ENCODE measurements at places on chromosomes 5 and 9.

GRCh38 chr5:80101993-80102392 is 66.8 kb downstream of the THBS4 start:
- no peak for DNase-seq

DNA sequence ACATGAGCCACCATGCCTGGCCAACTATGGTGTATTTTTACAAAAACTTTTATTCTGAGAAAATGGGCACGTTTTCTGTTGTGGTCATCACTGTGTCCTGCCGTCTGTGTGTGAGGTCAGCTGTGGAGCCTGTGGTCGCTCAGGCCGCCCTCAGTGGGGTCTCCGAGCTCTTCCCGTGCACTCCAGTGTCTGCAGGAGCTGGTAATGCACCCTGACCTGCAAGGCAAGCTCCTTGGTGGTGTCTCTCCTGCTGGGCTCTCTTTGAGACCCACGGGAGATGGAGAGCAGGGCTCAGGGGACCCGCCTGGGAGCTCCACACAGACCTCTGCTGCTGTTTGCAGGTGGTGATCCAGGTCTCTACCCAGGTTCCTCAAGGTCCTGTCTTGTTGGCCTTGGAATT is 9.6 kb upstream of the AHRR start:
- no peak for DNase-seq

- no peak for DNase-seq
Observed at GRCh38 chr5:140869555-140869886, 764 bp downstream of the PCDHA11 start.

DNA sequence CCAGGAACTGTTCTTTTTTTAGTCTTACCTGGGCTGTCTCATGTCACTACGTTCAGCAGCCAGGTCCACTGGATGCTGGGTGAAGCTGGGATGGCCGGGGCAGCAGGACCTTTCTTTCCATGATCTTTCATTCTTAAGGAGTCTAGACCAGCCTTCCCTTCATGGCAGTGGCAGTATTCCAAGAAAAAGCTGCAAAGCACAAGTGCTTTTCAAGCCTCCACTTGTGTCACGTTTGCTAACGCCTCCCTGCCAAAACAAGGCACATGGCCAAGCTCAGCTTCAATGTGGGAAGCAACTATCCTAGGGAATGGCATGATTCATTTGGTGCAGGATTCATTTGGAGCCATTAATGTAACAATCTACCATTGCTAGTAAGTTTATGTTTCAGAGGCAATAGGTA is 94.8 kb downstream of the RCL1 start:
- no peak for DNase-seq

GRCh38 chr5:80048084-80048780 is 13.1 kb downstream of the THBS4 start:
- no peak for DNase-seq

GRCh38 chr9:123450098-123450770 is 94.2 kb downstream of the CRB2 start:
- no peak for DNase-seq

DNA sequence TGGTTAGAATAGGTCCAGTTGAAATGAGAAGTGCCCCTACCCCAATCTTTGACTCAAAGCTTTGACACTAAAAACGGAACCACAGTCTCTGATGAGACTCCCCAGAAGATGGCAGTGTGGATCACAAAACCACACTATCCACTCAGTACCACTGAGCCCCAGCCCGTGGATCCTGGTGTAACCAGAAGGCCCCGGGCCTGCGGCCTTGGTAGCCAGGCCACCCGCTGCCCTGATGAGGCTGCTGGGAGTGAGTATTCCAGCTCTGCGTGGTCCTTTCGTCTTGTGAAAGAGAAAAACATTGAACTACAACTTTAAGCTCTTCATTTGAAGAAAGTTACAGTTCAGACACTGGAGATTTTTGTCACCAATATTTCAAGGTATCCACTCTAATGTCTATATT is 42.2 kb upstream of the FBP1 start:
- peak; percentile 56 for DNase-seq

DNA sequence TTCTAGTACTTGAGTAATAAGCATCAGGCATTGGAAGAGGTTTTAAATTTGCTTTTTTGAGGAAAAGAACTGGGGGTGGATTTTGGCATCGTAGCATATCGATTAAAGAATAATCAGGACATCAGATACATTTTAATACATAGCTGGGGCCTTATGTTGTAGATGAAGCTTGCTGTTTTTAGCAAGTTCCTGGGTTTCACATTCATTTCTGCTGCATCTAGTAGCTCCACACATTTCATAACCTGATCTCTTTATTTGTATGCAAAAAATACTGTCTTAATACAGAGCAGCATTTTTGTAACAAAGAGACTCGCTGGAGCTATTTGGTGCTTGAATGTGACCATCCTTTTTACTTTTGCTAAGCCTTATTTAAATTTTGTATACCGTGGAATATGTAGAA is 28.5 kb downstream of the CD180 start:
- DNase-seq = no peak

DNA sequence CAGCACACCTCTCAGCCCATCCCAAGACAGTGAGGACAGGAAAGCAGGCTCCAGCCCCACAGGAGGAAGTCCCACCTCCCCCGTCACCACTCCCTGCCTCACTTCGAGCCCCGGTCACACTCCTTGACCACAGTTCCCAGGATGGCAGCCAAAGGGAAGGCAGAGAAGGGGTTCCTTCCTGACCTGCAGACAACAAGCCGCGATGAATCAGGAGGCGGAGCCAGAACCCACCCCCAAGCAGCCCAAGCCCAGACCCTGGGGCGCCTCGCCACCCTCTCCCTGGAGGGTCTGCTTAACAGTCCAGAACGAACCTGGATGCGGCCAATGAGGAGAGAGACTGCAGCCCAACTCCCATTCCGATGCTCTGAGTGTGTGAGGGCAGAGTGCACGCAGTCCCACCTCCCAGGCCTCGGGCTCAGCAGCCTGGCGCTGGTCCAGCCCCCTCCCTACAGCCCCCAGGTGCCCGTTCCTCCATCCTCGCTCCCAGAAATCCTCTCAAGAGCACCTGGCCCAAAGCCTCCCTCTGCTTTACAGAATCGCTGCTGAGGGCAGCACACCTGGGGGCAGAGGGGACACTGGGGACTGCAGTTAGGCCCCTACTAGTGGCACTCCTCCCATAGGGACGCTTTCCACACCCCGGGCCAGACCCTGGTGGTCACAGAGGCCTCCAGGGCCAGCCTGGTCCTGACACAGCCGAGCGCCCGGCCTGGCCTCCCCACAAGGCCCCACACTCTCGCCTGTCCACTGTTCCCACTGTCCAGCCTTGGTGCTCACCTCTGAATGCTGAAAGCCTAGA is 69.6 kb upstream of the LRRTM2 start:
- no peak for DNase-seq

DNA sequence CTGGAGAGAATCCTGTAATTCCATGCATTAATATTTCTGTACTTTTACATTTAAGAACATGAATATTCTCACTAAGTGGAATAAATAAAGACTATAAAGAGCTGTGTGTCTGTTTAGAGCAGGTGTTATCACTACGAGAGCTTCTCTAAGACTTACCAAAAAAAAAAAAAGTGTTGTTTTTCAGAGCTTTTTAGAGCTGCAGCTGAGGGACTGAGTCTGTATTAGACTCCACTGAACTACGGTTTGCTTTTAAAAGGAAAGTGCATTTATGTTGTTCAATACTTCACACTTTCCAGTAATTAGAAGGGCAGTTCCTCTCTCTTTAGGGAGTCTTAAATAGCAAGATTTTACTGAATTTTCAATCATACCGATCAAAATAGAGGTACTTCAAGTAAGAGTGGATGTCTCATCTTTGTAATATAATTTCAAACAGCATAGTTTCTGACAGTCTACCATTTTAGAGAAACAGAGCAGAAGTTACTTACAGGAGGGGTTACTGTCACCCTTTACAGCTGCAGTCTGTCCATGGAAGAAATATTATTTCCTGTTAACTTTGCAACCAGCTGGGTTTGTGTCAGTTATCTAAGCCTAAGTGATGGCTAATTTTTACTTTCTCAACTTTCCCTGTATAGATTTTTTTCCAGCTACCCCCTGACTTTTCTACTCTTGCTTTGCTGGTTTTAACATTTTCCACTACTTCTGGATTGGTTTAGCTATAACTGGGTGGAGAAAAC is 2.4 kb downstream of the SYK start:
- DNase-seq = no peak

DNA sequence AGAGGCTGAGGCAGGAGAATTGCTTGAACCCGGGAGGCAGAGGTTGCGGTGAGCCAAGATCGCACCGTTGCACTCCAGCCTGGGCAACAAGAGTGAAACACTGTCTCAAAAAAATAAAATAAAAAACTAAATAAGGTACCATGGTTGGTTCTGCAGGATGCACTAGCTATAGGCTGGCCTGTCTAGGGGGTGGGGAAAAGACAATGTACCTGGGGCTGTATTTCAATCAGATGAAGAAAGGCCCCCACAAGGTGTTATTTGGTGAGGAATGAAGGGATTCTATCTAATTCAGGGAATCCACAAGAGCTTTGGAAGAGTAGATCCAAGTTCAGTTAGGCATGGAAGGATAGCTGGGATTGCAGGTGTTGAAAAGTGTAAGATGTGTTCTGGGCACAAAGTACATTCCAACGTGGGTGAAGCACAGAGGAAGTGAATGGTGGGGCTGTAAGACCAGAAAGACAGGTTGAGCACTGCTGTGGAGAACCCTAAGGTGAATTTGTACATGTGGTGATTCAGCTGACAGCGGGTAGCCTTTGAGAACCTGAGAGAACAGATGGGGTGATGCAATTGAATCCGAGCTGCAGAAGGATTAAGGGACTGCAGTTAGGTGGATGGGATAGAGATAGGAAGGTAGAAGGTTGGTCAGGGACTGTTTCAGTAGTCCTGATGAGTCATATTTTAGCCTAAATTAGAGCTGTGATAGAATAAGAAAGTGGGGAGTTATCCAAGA is 71.8 kb downstream of the CAST start:
- no peak for DNase-seq

DNA sequence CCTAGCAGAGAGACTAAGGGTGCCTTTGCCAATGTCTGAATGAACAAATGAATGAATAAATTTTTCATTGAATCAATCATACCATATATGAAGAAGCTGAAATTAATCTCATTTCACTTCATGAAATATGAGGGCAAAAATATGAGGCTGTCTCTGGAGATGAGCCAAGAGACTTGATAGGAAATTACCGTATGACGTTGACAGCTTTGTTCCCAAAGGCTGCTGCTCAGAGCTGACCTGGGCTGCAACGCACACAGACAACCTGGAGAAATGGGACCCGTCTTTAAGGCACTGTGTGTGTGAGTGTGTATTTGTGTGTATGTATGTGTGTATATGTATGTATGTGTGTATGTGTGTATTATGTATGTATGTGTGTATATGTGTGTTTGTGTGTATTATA is 226.1 kb downstream of the IRX2 start:
- DNase-seq = no peak

DNA sequence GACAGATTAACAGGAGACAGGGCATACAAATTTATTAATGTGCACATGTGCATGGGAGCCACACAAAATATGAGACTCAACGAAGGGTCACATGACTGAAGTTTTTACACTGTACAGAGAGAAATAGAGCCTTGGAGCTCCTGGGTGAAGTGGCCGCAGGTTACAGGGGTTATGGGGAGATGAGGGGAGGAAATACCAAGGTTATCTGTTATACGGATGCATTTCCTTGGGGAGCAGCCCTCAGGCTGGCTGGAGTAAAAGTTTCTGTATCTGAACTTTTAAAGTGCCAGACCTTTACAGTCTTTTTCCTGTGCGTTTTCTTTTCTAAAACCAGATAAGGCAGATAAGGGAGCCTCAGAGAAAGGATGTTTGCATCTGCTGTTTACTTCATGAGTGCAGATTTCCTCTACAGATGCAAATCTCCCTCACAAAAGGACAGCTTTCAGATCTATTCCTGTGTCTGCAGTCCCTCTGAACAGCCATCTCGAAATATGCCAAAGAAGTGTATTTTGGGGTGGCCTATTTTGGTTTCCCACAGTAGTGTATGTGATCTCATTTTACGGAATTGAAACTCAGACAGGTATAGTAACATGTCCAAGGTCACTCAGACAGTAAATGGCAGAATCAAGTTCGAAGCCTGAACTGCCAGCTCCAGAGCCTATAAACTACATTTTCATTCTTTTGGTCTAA is 139.3 kb upstream of the FBXL17 start:
- DNase-seq = no peak

- DNase-seq = no peak
Observed at GRCh38 chr5:134490255-134490924, 35.1 kb upstream of the JADE2 start.

DNA sequence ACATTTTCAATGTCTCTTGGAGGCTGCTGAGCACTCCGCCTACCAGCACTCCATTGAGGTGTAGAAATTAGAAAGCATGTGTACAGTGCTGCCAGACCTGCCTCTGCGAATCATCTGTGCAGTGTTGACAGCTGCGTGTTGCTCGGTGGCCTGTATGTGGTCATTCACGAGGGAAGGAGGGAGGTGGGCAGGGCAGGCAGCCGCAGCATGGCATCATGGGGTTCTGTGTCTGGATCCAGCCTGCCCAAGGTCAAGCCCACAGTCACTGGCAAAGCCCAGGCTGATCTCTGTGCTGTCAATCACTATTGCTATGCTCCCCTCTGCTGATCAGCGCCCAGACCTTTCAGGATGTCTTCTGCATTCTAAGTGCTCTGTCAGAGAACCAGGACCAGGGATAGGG is 8.0 kb upstream of the PDZD2 start:
- no peak for DNase-seq

DNA sequence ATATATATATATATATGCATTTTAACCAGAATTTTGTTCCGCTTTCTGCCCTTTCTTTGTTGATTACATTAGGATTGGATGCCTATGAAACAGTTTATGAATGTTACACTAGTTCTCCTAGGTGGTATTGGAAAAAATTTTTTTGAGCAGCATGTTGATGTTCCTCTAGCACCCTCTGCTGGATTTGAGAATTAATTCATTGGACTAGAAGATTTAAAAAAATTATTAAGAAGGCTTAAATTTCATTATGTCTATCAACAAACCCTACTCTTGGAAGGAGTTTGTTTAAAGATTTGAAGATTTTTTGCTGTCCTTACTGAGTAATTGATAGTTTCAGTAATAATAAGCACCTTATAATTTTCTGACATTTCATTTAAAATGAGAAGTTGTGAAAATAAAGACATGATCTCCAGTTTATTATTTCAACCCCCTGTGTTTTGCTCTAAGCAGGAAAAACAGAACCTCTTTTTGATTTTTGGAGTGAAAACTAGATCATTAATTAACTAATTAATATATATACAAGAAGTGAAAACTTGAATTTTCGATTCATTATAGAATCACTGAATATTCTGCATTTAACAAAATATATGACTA is 89.6 kb downstream of the CCDC171 start:
- no peak for DNase-seq

DNA sequence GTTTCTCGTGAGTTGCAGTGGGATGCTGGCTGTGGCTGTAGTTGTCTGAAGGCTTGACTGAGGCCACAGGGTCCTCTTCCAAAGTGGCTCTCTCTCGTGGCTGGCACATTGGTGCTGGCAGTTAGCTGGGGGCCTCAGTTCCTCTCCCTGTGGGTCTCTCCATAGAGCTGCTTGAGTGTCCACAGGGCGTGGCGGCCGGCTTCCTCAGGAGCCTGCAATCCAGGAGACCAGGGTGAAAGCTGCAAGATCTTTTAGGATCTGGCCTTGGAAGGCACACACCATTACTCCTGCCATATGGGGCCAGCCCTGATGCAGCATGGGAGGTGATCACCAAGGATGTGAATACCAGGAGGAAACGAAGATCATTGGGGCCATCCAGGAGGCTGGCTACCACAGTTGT is 41.1 kb downstream of the ANKRD33B start:
- DNase-seq = no peak

- DNase-seq = no peak
Observed at GRCh38 chr9:124164811-124165210, 92.9 kb upstream of the NEK6 start.

GRCh38 chr5:36832274-36832673 is 44.3 kb upstream of the NIPBL start:
- no peak for DNase-seq
